Activated naive CD4-positive, alpha-beta T cell treated with anti-CD3 and anti-CD28 coated beads for 36 hours (primary cell): ENCODE measurements at places on chromosomes 4 and X.

DNA sequence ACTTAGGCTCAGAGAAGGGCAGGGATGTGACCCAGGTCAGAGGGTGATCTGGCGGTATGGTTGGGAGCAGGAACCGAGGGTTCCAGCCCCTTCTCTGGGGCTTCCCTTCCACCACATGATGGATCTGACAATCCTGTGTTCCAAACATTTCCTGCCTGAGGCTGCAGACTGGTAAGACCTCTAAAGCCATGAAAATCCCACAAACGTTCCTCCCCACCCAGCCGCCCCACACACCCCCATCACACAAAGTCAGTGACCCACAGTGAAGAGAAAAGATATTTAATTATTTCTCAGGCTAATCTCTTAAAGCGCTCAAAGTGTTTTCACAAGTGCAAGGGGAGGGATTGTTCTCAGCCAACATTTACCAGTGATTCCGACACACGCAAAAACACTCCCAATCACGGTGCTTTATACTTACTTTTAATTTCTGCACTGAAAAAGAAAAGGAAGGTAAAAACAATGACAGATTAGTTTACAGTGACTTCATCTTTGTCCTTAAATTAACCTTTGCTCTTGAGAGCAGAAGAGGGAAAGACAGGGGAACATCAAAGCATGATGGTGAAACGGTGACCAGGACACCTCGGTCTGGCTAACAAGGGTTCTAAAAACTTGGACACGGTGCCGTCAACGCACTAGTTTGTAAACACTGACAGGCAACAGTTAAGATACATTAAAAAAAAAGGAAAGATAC, 42.4 kb downstream of the WDR1 start:
- DNase-seq: no peak

- DNase-seq: no peak
Measured at GRCh38 chrX:39398215-39398962, 597.1 kb downstream of the MID1IP1 start.

GRCh38 chr4:90970021-90970420, 842.8 kb downstream of the CCSER1 start:
- DNase-seq: no peak

DNA sequence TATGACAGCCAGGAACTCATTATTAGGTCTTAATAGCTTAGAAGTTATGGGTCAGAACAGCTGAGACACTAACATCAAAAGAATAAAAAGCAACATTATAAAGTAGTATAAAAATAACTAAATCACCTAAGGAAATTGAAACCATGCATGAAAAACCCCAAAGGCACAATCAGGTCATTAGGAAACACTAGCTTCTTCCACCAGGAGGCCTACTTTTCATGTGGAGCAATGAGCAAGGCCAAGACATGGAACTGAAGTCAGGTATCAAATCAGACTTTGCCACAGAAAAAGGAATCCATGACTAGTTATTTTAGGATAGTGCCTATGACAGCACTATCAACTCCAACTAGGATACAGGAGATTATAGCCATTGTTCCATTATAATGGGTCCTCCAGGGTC, 7.9 kb downstream of the HUWE1 start:
- DNase-seq: no peak

- DNase-seq: no peak
Measured at GRCh38 chr4:59712470-59712869, 1487.7 kb upstream of the ADGRL3 start.

DNA sequence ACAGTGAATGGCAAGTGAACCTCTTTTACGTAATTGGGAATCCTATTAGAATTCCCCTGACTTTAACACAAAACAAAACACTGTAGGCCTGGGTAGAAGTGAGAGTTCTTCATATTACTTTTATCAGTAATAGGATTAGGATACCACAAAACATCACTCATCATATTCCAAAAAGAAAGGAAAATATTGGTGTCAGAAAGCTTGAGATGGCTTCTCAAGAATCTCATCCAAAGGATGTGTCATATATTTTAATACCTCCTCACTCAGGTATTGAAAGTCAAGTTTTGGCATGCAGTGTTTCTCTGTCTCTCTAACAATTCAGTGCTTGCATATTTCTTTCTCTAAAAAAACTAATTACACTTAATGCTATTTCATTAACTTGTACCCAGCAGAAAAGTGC, 173.2 kb downstream of the PDGFC start:
- DNase-seq: no peak

- no peak for DNase-seq
Measured at GRCh38 chr4:52036886-52037530, 1.1 kb downstream of the SGCB start.

DNA sequence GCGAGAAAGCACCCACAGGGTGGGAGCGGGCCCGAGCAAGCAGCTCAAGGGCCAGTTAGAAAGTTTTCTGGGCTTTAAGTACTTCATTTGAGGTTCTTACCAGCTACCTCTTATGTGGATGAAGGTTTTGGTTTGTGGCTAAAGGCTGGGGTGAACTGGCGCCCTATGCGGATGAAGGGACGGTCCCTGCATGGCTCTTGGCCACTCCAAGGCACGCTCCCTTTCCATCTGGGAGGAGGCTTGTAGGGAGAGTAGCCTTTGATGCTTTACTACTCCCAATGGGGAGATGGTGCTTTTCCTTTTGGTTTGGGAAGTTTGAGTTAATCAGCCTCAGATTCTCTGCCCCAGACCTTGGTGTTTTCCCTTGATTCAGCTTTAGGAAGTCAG, 17.7 kb downstream of the MRFAP1 start:
- no peak for DNase-seq

DNA sequence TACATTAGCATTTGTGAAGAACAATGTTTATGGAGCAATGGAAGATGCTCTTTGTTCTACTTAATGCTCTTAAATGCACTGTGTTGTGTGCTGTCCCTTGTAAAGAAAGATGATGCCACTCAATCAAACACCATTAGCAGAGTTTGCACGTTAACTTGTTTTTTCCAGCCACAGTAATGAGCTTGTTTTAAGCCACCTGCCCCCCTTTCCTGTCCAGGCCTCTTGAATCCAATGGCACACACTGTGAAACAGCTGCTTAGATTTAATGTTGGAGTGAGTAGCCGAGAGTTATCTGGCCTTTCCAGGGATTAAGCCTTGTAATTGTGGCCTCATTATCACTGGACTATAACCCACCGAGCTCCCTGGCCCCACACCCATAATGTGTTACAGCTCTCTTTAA, 86.0 kb downstream of the PAK3 start:
- DNase-seq: no peak
